ENCODE measurements at places on chromosomes 6 and 20. TPM values are rescaled to one million over a fixed set of nuclear protein-coding genes. Genes with fewer than 3 reads are reported as not detected.

The WFDC12 gene
- not detected for total RNA-seq

DNA sequence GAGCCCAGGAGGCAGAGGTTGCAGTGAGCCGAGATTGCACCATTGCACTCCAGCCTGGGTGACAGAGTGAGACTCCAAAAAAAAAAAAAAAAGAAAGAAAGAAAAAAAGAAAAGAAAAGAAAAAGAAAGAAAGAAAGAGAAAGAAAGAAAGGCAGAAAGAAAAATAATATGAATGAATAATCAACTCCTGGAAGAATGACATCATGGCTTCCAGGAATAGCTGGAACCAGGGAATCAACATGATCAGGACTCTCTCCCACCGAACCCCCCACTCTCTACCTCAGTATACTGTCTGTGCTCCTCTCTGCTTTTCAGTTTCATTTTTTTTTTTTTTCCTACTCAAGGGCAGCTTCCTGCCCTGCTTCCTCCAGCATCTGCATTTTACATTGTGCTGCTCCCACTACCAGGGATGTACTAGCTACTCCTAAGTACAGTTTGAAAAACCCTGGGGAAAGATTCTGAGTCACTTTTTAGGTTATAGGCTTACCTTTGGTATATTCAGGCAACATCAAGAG, 19.7 kb upstream of the MTCL3 start:
- peaks cover 8% of the 10 kb centered on the region for H3K27me3 ChIP-seq
- DNase-seq = no peak
- H3K36me3 ChIP-seq = no peaks in the 10 kb centered on the region
- H3K4me3 ChIP-seq = no peak overlapping the region
- H3K4me1 ChIP-seq = no peaks in the 10 kb centered on the region
- H3K27ac ChIP-seq = no peak overlapping the region

- peak overlapping the region; percentile 66 for H3K4me3 ChIP-seq
- peak overlapping the region; percentile 94 for H3K27ac ChIP-seq
- no peaks in the 10 kb centered on the region for H3K27me3 ChIP-seq
Measured at GRCh38 chr6:129748212-129748900, 38.4 kb upstream of the ARHGAP18 start.

DNA sequence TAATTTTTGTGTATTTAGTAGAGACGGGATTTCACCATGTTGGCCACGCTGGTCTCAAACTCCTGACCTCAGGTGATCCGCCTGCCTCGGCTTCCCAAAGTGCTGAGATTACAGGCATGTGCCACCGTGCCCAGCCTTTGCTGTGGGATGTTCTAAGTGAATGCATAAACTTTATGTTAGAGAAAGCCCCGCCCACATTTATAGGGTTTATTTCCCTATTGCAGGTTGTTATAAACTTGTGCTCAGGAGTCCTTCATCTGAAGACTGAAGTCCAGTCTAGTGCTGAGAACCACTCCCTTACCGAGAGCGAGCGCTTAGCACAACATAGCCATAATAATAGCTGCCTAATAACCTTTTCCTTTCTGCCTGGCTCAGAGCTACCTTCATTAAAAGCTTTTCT, 75.4 kb upstream of the ZNF217 start:
- H3K36me3 ChIP-seq = no peaks in the 10 kb centered on the region
- no peak overlapping the region for H3K4me3 ChIP-seq
- no peak overlapping the region for H3K27ac ChIP-seq
- H3K27me3 ChIP-seq = no peaks in the 10 kb centered on the region
- DNase-seq = no peak
- peaks cover 4% of the 10 kb centered on the region for H3K4me1 ChIP-seq

- H3K27me3 ChIP-seq = no peaks in the 10 kb centered on the region
- H3K4me1 ChIP-seq = no peaks in the 10 kb centered on the region
- no peak overlapping the region for H3K27ac ChIP-seq
Measured at GRCh38 chr6:23176883-23177282, 607.5 kb downstream of the HDGFL1 start.

All from activated B cell treated with CpG ODN at 0.5 μM for 24 hours (primary cell).